Ovary (tissue), 10 donors: ENCODE measurements at places on chromosomes 2 and 18. TPM values are rescaled to one million over a fixed set of nuclear protein-coding genes. Genes with fewer than 3 reads are reported as not detected.

DNA sequence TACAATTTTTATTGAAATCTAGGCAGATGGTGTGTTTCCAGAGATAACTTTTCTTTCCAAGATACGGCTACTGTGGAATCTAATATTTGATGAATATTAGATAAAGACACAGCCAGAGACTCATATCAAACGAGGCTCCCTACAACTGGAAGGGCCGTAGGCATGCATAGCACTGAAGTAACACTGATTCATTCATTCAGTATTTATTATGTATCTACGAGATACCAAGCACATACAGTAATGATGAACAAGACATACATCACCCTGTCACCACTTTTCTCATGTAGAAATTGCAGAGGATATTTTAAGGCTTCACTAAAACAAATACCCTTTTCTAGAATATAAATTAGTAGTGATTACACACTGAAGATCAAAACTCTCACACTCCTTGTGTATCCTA, 74.5 kb downstream of the KCTD18 start:
- DNase-seq = no peak
- H3K4me3 ChIP-seq = no peak overlapping the region

- no peak overlapping the region for H3K4me3 ChIP-seq
- DNase-seq = no peak
- H3K36me3 ChIP-seq = no peaks in the 10 kb centered on the region
- no peak overlapping the region for H3K27ac ChIP-seq
Measured at GRCh38 chr2:224405412-224405811, 3.5 kb upstream of the FAM124B start.

DNA sequence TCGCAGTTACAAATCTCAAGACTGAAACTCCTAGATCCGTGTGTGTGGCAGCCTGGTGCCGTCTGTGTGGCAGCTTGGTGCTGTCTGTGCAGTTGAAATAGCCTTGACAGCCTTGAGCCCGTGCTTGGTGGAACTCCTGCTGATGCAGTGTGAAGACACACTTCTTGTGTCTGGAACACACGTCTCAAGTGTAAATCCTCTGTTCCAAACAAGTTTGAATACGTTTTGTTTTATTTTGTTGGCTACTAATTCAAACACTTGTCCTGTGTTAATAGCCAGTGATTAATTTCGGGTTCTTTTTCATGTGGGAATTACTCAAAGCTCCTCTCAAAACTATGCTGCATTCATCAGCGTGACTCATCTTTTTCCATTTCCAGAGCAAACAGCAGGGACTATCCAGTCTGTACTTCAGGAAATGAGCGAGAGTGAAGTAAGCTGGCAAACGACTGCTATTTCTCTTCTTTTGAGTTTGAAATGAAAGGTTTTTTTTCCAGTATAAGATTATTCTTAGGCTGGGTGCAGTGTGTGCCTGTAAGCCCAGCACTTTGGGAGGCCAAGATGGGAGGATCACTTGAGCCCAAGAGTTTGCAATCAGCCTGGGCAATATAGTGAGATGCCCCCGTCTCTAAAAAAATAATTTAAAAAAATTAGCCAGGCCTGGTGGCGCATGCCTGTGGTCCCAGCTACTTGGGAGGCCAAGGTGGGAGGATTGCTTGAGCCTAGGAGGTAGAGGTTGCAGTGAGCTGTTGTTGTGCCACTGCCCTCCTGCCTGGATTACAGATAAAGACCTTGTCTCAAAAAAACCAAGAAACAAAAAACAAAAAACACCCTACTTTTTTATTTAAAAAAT, 152.9 kb downstream of the SPP2 start:
- H3K4me3 ChIP-seq = no peak overlapping the region
- no peaks in the 10 kb centered on the region for H3K36me3 ChIP-seq
- DNase-seq = no peak
- no peaks in the 10 kb centered on the region for H3K4me1 ChIP-seq

DNA sequence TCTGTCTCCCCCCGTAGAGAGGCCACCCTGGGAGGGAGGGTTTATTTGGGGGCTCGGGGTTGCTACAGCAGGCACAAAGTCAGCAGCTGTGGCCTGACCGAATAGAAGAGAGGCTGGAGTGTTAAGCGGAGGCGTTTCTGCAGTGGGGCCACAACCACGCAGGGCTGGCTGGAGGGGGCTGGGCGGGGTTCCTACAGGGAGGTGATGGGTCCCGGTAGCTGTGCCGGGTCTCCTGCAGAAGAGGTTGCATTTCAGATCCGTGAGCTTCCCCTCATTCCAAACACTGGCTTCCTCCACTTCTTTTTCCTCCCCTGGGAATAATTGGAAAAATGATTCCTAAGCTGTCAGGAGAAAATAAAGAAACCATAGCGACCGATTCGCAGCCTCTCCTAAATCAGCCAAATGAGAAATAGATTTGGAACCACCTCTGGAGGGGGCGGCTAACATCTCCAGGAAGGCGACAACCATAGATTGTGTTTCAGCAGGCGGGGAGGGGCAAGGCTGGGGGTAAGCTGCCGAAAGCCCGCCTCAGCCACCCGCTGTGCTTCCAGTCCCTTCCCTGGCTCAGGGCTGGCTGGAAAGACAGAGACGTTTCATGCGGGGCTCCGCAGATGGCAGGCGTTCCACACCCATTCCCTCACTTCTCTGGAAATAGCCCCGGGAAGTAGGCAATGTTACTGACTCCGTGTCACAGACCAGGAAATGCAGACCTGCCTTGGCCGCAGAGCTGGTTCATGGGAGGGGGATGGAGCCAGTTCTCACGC, 85.6 kb upstream of the TAF1B start:
- H3K4me1 ChIP-seq = no peaks in the 10 kb centered on the region
- H3K4me3 ChIP-seq = no peak overlapping the region

GRCh38 chr2:205198140-205198525, 484.2 kb upstream of the NRP2 start:
- no peak overlapping the region for H3K4me3 ChIP-seq
- H3K27me3 ChIP-seq = no peaks in the 10 kb centered on the region
- no peak for DNase-seq
- H3K36me3 ChIP-seq = no peaks in the 10 kb centered on the region
- no peak overlapping the region for H3K27ac ChIP-seq

DNA sequence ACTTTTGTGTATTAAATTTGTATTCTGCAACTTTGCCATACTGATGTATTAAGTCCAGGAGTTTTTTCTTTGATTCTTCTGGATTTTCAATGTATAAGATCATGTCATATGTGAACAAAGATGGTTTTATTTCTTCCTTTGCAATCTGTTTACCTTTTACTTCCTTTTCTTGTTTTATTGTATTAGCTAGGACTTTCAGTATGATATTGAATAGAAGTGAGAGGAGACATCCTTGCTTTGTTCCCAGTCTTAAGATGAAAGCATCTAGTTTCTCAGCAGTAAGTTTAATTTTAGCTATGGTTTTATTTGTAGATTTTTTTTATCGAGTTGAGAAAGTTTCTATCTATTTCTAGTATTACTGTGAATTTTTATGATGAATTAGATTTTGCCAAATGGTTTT, 25.5 kb downstream of the VRK2 start:
- no peak overlapping the region for H3K27ac ChIP-seq
- no peak overlapping the region for H3K4me3 ChIP-seq
- DNase-seq = no peak
- H3K36me3 ChIP-seq = no peaks in the 10 kb centered on the region

- no peak for DNase-seq
- H3K27me3 ChIP-seq = no peaks in the 10 kb centered on the region
- H3K4me1 ChIP-seq = peaks cover under 1% of the 10 kb centered on the region
- no peaks in the 10 kb centered on the region for H3K36me3 ChIP-seq
Measured at GRCh38 chr2:219718066-219718465, 90.6 kb downstream of the SLC4A3 start.

- H3K4me1 ChIP-seq = no peaks in the 10 kb centered on the region
- H3K27me3 ChIP-seq = no peaks in the 10 kb centered on the region
- H3K4me3 ChIP-seq = no peak overlapping the region
- H3K27ac ChIP-seq = no peak overlapping the region
Measured at GRCh38 chr18:70015127-70015526, 67.5 kb upstream of the CD226 start.

- no peaks in the 10 kb centered on the region for H3K36me3 ChIP-seq
- H3K27me3 ChIP-seq = no peaks in the 10 kb centered on the region
- peak within 1 kb of the TSS; percentile 79 for H3K27ac ChIP-seq
Measured at GRCh38 chr18:63319383-63320122, at the start of gene BCL2. TSS of gene BCL2 (minus strand) at chr18:63319769.

DNA sequence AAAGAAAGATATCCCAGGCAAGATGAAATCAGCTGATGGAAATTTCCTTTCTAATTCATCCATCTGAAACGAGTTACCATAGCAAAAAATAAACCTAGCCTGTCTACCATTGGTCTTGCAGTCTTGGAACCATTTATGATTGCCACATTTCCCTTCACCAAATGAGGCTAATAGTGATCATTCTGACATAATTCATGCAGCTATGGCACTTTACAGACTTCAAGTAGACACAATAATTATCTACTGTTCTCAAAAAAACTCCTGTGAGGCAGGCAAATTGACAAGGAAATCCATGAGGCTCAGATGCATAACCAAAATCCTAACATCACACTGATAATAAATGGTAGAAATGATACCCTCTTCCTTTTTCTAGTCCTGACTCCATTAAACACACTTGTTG, 1669.7 kb upstream of the LRRTM1 start:
- H3K4me1 ChIP-seq = no peaks in the 10 kb centered on the region
- H3K36me3 ChIP-seq = no peaks in the 10 kb centered on the region
- no peak overlapping the region for H3K4me3 ChIP-seq
- DNase-seq = no peak
- no peak overlapping the region for H3K27ac ChIP-seq

- H3K27me3 ChIP-seq = no peaks in the 10 kb centered on the region
- no peak overlapping the region for H3K27ac ChIP-seq
- DNase-seq = no peak
- H3K4me3 ChIP-seq = no peak overlapping the region
- H3K4me1 ChIP-seq = no peaks in the 10 kb centered on the region
Measured at GRCh38 chr18:37674570-37674969, 109.0 kb upstream of the CELF4 start.

GRCh38 chr18:48851599-48851960, 99.2 kb downstream of the SMAD7 start:
- H3K36me3 ChIP-seq = no peaks in the 10 kb centered on the region
- peaks cover 20% of the 10 kb centered on the region for H3K4me1 ChIP-seq
- H3K27ac ChIP-seq = peak overlapping the region; percentile 55
- no peak overlapping the region for H3K4me3 ChIP-seq

DNA sequence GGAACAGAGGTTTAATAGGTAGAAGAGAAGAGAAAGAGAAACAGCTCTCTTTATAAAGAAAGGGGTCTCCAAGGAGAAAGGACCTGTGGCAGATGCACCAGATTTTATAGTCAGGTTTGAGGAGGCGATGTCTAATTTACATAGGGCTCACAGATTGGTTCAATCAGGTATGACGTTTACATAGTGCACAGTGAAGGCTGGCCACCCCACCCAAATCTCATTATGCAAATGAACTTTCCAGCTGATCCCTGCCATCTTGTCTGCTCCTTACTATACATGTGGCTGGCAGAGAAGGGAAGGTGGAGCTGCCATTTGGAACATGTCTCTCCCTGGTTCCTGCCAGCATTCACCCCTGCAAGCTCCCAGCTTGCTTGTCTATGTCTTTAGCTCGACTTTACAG, 557.8 kb downstream of the SUCLG1 start:
- no peaks in the 10 kb centered on the region for H3K4me1 ChIP-seq
- H3K27ac ChIP-seq = no peak overlapping the region
- no peak overlapping the region for H3K4me3 ChIP-seq
- no peaks in the 10 kb centered on the region for H3K36me3 ChIP-seq
- no peak for DNase-seq

GRCh38 chr18:32177530-32177929, 12.3 kb upstream of the MEP1B start:
- no peaks in the 10 kb centered on the region for H3K4me1 ChIP-seq
- no peaks in the 10 kb centered on the region for H3K36me3 ChIP-seq
- H3K27ac ChIP-seq = no peak overlapping the region
- no peaks in the 10 kb centered on the region for H3K27me3 ChIP-seq
- no peak overlapping the region for H3K4me3 ChIP-seq

DNA sequence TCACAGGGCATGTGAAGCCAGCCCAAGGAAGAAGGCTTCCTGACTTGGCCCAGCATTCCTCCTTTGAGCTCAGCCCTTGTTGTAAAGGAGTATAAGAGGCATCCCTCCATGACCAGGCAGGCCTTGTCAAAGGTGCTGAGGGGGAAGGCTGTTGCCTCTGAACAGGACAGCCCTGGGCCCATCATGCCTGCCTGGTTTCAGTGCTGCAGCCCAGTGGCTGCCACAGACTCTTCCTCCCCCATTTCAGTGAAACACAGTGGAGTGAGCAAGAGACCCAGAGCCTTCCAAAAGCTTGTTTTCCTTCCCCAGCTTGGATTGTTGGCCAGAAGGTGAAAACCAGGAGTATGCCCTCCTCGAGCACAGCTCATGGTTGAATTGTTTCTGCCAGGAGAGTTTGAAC, 19.9 kb upstream of the RPL37A start:
- no peak overlapping the region for H3K4me3 ChIP-seq
- H3K27me3 ChIP-seq = no peaks in the 10 kb centered on the region
- DNase-seq = no peak
- H3K27ac ChIP-seq = no peak overlapping the region

GRCh38 chr2:165237056-165237455, 2.2 kb upstream of the SCN2A start:
- H3K27ac ChIP-seq = no peak overlapping the region
- DNase-seq = no peak
- H3K4me1 ChIP-seq = no peaks in the 10 kb centered on the region
- no peaks in the 10 kb centered on the region for H3K36me3 ChIP-seq
- H3K4me3 ChIP-seq = no peak overlapping the region
- no peaks in the 10 kb centered on the region for H3K27me3 ChIP-seq

- H3K4me3 ChIP-seq = no peak overlapping the region
- H3K27me3 ChIP-seq = no peaks in the 10 kb centered on the region
- DNase-seq = no peak
- H3K4me1 ChIP-seq = no peaks in the 10 kb centered on the region
- no peaks in the 10 kb centered on the region for H3K36me3 ChIP-seq
Measured at GRCh38 chr18:55047546-55047945, 88.3 kb upstream of the CCDC68 start.

- no peak overlapping the region for H3K27ac ChIP-seq
- no peaks in the 10 kb centered on the region for H3K36me3 ChIP-seq
- no peak for DNase-seq
- no peak overlapping the region for H3K4me3 ChIP-seq
Measured at GRCh38 chr18:24546307-24546706, 85.9 kb downstream of the HRH4 start.

- H3K27me3 ChIP-seq = no peaks in the 10 kb centered on the region
- no peak overlapping the region for H3K4me3 ChIP-seq
Measured at GRCh38 chr2:176163672-176164056, 6.6 kb downstream of the HOXD3 start.

The PSMA8 gene
- total RNA-seq = not detected

The REG3G gene
- 1.5 TPM for total RNA-seq

The C2orf68 gene
- 42.6 TPM for total RNA-seq

The REG1A gene
- not detected for total RNA-seq

The EFHD1 gene
- 14.8 TPM for total RNA-seq

The RAB27B gene
- 3.9 TPM for total RNA-seq

The VWA3B gene
- 1.1 TPM for total RNA-seq

The ARHGAP25 gene
- total RNA-seq = 12.4 TPM

The GPR39 gene
- total RNA-seq = 0.42 TPM

The ADAM23 gene
- 1.5 TPM for total RNA-seq
